ENCODE measurements at places on chromosomes 4 and X.

DNA sequence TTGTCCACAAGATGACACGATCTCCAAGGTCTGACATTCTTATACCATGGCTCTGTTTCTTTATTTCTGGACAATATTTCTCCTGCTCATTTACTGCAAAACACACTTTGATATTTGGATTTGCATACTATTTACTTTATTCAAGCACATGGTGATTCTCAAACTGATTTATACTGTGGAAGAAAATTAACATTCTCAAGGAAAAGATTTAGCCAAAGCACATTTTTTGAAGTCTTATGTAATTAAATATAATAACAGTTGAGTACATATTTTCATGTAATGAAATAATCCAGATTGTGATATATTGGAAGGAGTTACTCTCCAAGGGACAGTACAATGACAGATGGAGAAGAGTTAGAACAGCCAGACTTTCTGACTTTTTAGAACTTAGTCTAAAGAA lies 155.8 kb upstream of the CT83 start:
- no peak for DNase-seq

DNA sequence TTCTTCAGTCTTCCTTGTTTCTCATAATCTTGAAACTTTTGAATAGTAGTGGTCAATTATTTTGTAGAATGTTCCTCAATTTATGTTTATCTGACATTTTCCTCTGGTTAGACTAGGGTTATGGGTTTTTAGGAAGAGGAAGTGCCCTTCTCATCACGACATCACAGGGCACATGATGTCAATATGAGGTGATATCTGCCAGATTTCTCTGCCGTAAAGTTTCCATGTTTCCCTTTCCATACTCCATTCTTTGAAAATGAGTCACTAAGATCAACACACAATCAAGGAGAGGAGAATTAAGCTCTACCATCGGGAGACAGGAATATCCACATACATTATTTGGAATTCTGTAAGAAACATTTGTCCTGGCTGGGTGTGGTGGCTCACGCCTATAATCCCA lies 28.4 kb downstream of the RP2 start:
- DNase-seq: peak; percentile 47

GRCh38 chrX:50813843-50814661 lies at the start of gene SHROOM4:
SHROOM4 (minus strand) TSS chrX:50814194; CDS start chrX:50814018, 176 bp downstream.
- no peak for DNase-seq

- DNase-seq: no peak
Measured at GRCh38 chr4:94974773-94975172, 217.0 kb downstream of the BMPR1B start.

- peak; percentile 68 for DNase-seq
Measured at GRCh38 chr4:139556724-139557555, 921 bp upstream of the SETD7 start.

- DNase-seq: no peak
Measured at GRCh38 chr4:7075962-7076695, 8.3 kb upstream of the GRPEL1 start.

- no peak for DNase-seq
Measured at GRCh38 chr4:75655562-75655961, 17.6 kb downstream of the G3BP2 start.

DNA sequence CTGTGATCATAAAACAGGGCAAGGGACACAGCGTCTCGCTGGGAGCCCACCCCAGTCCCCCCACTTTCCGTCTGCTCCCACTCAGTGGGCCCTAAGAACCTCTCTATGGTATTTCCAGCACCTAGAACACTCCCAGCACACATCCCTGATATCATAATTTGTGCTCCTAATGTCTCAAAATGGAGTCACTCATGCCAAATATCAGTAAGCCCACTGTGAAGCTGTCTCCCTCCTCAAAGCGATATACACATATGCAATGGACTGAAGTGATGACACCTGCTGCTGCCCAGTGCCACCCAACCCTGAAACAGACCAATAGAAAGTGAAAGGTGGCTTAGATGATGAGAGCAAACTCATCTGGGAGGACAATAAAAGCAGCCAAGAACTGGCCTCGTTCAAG lies 17.9 kb downstream of the ENPP6 start:
- DNase-seq: no peak

DNA sequence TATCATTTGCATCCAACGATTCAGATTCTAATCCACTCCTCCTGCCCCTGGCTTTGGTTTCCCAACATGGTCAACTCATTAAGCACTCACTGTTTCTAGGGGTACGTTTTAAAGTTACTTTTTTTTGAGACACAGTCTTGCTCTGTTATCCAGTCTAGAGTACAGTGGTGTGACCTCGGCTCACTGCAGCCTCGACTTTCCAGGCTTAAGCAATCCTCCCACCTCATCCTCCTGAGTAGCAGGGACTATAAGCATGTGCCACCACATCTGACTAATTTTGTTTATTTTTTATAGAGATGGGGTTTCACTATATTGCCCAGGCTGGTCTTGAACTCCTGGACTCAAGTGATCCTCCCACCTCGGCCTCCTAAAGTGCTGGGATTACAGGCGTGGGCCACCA lies 48.9 kb downstream of the TMEM156 start:
- no peak for DNase-seq

GRCh38 chr4:8052160-8052691 lies 106.4 kb downstream of the ABLIM2 start:
- no peak for DNase-seq

- DNase-seq: no peak
Measured at GRCh38 chrX:115341421-115341820, 51.9 kb downstream of the LUZP4 start.

GRCh38 chrX:107712231-107713202 lies 63.1 kb downstream of the TSC22D3 start:
- peak; percentile 38 for DNase-seq

DNA sequence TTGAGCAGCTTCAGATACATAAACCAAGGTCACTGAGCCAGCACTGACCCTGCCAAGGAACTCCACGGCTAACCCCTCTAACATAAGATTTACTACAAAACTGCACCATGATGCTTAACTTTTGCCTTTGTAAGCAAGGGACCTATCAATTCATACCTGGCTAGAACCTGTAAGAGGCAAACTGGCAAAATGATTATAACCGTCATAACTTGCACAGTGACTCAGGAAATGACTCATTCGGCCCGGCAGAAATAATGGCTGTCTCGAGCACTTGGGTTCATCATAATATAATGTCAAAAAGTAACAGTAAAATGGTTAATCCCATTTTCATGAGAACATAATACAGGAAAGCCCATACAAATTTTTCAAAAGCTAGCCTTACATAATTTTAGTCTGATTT lies 17.2 kb downstream of the RASGEF1B start:
- DNase-seq: peak; percentile 68

- DNase-seq: peak; percentile 51
Measured at GRCh38 chr4:182917182-182918043, at the start of gene DCTD. DCTD (minus strand) TSS chr4:182917386; CDS start chr4:182915568, 1,818 bp downstream.

DNA sequence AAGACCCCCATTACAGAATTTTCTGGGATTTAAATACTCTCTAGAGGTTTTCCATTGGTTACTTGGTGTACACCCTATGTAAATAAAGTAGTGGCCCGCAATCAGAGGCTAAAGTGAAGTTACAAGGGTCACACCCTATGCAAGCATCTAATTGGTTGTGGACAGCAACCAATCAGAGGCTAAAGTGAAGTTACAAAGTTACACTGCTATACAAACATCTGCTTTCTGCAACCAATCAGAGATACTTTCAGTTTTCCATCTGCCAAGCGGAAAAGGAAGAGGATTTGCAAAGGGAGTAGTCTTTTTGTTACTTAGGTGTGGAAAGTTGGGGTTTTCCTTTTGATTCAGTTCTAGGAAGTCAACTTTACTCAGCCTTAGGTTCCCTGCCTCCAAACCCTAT lies 2.0 kb upstream of the ATRX start:
- DNase-seq: peak; percentile 83

DNA sequence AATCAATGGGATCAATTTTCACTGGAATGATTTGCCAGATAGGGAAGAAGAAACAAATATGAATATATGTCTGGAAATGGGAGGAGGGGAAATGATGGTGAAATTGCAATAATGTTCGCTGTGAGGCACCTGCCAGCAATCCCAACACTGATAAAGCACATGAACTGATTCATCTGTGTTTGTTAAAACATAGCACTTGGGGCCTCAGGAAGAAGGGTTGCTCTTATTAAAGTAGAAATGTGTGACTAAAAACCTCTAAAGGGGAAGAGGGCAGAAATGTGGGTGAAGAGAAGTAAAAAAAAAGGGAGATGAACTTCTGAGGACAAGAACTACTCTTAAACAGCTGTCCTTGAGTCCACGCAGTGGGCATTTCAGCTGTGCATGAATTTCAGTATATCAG lies 101.4 kb downstream of the C4orf51 start:
- no peak for DNase-seq

DNA sequence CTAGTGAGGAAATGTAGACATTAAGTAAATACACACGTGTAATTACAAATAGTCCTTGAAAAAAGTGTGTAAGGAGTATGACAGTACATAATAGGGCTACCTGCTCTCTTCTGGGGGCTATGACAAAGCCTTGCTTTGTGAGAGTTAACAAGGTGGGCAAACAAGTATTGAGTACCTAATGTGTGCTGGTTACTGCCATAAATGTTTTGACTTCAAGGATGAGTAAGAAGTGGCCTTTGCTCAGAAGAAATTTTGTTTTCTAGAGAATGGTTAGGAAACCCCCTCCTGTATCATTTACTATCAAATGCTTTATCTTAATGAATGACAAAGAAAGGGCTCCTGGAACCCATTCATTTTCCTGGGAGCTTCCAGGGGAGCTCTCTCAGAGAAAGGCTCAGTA lies 167.0 kb upstream of the CASK start:
- DNase-seq: no peak

DNA sequence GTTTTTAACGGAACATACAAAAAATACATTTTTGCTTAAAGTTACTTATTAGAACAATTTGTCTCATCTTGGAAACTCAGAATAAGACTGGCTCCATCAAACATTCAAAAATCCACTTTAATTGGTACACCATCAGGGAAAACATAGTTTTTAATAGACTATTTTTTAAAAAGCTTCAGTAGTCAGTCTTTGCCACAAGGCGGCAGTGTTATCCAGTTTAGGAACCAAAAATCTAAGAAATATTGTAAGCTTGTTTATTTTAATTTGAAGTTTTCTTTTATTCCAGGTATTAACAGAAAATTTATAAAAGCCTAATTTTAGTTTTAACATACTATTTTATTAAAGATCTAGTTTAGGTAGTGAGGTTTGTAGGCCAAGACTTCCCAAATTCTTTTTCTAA lies 107.7 kb downstream of the APOOL start:
- DNase-seq: no peak

GRCh38 chrX:39935411-39936064 lies 162.2 kb downstream of the BCOR start:
- no peak for DNase-seq

- no peak for DNase-seq
Measured at GRCh38 chrX:46587753-46588171, 14.2 kb downstream of the CHST7 start.

DNA sequence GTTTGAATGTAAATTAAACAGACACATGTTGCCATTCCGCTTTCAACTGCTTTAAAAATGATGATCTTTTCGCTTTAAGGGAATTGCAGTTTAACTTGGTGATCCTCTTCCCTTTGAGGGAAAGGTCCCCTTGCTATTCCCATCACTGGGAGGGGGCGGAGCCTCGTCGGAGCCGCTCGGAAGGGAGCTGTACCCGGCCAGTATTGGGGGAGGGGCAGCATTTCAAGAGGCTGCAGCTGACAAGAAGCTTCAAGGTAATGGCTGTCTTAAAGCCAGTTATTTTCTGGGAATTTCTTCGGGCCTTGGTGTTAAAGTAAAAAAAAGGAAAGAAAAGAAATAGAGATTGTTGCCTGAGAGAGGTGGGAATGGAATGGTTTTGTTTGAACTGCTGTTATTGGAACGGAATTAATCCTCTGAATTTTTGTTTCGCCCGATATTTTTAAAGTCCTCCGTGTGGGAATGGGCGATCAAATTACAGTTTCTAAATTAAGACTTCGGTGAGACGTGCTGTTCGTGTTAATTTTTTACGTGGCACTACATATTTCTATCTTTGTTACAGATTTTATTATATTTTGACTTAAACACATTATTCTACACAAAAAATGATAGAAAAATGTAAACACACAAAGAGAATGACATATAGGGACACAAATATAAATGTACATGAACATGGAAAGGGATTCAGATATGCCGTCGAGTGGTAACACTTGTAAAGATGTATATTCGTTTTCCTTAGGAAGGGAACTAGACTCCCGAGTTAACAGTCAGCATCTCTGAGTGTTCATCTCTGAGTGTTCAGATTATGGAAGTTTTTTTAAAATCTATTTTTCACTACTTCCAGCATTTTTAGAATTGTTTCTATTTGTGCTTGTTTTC lies 9.2 kb downstream of the PWWP3B start:
- no peak for DNase-seq

DNA sequence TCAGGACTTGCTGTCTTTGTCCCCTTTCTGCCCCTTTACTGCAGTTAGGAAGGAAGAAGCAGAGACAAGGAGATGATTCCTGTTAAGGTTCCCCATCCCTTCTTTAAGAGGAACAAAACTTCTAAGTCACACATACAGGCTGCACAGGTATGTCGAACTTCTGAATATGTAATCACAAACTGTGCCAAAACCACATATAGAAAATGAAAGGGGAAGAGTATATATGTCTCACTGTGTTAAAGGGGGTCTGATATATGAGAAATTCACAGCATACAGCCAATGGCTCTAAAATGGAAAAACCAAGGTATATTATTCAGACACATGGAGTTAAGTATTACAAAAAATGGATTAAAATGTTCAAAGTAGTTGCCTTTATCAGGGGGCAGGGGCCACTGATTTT lies 11.7 kb downstream of the CFAP97 start:
- no peak for DNase-seq

DNA sequence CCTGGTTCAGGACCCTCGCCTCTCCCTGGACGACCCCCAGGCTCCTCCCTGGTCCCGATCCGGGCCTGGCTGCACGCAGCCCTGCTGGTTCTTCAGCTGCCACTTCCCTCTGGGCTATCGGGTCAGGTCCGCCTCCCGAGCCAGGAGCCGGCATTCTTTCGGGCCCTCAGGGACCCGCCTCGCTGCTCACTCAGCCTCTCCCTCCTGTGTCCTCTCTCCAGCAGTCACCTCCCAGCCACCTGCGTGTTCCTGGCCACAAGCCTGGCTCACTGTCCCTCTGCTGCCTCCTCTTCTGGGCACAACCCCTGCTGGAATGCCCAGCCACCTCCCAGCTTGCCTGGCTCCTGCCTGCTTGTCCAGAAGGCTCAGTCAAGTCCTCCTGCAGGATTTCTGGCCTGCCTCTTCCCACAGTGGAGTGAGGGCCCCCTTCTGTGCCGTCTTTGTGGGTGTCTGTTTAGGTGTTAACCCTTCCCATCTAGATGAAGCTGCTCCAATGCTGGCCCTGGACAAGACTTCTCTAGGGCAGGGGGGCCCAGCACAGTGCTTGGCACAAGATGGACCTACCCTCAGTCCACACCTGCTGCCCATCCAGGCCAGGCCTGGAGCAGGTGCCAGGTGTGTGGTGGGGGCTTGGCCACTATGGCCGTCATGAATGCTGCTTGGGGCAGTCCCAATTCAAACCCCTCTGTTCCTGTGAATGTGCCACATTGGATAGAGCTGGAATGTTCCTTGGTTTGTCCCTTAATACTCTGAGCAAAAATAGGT lies 2.2 kb downstream of the WFS1 start:
- DNase-seq: no peak

DNA sequence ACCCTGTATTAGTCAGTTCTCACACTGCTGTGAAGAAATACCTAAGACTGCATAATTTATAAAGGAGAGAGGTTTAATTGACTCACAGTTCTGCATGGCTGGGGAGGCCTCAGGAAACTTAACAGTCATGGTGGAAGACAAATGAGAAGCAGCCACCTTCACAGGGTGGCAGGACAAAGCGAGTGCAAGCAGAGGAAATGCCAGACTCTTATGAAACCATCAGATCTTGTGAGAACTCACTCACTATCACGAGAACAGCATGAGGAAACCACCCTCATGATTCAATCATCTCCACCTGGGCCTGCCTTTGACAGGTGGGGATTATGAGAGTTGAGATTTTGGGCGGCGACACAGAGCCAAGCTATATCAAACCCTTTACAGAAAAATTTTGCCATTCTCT lies 722.4 kb downstream of the RAB28 start:
- no peak for DNase-seq

All from CD14-positive monocyte (primary cell).